ENCODE measurements at places on chromosomes 11 and 22. TPM values are rescaled to one million over a fixed set of nuclear protein-coding genes. Genes with fewer than 3 reads are reported as not detected.

GRCh38 chr11:1548221-1549070 lies 23.6 kb downstream of the DUSP8 start:
- no peak for DNase-seq

DNA sequence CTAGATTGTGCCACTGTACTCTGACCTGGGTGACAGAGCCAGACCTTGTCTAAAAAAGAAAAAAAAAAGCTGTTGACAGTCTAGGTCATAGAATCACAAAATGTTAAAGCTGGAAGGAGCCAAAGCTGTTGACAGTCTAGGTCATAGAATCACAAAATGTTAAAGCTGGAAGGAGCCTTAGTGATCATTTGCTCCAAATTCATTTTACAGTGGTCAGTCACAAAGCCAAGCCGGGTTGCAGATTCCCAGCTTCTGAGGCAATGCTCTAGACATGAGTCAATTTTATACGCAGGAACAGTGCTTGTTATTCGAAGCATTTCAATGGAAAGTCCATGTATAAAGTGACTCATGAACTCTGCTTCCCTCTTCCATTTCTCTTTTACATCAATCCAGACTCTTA lies 47.4 kb downstream of the SYT13 start:
- no peak for DNase-seq

DNA sequence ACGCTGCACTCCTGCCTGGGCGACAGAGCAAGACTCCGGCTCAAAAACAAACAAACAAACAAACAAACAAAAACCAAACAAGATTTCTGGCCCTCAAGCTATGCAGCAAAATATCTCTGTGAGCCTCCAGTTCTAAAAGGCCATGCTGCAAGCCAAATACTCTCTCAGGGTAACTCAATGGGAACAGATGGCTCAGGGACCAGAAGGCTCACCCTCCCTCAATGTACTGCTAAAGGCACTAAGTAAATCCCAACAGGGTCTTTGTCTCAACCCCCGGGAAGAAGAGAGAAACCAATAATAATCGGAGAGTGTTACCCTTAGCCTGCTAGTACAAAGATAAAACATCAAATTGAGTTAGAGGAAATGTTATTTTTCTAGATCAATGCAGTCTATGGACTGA lies 119.7 kb upstream of the ZC3H12C start:
- DNase-seq = no peak

GRCh38 chr11:24056051-24056450 lies 440.8 kb upstream of the LUZP2 start:
- no peak for DNase-seq

DNA sequence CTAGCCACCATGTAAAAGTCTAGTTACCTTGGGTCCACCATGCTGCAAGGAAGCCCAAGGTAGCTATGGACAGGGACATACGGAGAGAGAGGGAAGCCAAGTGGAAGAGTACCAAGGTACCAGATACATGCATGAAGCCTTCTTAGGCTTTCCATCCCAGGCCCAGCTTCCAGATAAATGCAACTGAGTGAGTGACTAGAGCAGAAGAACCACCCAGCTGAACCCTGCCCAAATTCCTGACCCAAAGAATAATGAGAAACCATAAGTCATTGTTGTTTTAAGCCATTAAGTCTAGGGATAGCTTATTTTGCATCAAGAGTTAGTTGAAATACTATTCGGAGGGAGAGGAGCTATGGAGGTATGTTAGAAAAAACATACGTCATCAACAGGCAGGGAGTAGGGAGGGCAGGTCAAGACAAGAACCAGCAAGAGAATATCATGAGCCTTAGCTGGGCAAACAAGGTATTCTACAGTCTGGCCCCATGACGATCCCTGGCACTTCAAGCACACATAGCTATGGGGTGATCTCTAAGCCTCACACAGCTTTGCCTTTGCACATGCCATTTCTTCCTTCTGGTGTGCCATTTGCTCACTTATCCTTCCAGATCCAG lies 36.5 kb upstream of the APLNR start:
- no peak for DNase-seq

GRCh38 chr11:70667767-70668166 lies 269.4 kb downstream of the CTTN start:
- DNase-seq = no peak

GRCh38 chr11:124050748-124051147 lies 9.6 kb upstream of the OR10G7 start:
- DNase-seq = no peak

DNA sequence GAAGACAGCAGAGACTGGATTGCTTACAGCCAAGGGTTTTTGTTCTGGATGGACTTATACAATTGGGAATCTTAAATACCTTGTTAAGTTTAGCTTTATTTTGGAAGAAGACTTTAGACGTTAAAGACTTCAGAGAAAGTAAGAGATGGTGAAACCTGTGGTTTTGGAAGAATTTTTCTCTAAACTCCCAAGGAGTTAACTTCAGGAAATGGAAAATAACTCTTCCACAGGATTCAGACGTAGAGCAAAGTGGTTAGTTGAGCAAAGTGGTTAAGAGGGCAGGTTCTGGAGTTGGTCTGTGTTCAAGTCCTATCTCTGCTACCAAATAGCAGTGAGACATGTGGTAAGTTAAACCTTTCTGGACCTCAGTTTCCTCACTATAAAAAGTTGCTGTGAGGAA lies 12.8 kb downstream of the PITPNB start:
- DNase-seq = no peak

- DNase-seq = no peak
Observed at GRCh38 chr22:24305260-24305692, 34.6 kb downstream of the SPECC1L start.

DNA sequence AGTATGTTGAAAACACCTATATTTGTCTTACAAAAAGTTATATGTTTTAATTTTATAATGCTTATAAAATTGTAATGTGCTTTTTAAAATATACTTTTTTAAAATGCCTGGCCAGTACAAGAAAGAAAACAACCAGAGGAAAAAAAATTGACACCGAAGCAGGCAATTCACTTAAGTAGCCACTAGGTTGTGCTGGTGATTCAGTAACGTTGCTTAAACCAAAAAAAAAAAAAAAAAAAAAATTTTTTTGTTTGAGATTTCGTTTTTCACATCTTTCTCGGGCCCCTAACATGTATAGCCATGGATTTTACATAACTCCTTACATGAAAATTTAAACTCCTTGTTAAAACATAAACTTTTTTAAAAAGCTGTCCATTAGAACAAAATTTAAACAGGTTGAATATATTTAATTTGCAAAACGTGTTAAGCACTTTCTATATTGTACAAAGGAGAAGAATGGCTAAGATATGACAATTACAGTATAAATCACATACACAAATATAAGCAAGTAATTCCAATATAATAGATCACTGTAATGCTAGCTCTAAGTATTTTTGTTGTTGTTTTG lies 9.2 kb downstream of the OR8B4 start:
- DNase-seq = peak; percentile 2

- no peak for DNase-seq
Observed at GRCh38 chr11:1230456-1231395, 7.9 kb downstream of the MUC5B start.

- no peak for DNase-seq
Observed at GRCh38 chr22:37470087-37470445, 16.1 kb downstream of the MFNG start.

DNA sequence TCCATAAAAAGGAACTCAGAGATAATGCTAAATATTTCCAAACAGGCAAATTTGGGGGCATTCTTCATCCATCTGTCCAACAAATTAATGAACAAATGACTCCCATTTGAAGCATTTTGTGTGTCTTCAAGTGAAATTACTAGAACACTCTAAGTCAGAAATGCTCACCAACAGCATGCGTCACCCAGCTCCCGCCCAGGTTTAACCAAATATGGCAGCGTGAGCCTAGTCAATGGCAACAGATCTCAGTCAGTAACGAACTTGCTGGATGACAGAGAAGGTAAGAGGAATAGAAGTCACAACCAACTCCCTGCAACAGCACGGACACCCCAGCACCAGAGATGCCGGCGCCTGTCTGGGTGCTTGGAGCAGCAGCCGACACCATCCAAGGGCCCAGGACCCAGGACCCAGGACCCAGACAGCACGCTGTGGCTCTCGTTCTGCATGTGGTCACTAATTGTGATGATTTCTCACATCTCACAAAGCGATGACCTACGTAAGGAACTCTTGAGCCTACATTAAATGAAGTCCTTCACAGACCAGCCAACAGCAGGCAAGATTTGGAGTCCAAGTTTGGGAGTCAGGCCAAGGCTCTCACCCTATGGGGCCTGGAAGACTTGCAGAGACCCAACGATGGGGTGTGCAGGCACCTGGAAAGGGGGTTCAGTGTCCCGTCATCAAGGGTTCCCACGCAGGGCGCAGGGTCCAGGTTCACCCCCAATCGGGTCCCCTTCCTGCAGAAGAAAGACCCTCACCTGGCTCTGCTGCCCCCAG lies 556.9 kb downstream of the BRD1 start:
- no peak for DNase-seq

DNA sequence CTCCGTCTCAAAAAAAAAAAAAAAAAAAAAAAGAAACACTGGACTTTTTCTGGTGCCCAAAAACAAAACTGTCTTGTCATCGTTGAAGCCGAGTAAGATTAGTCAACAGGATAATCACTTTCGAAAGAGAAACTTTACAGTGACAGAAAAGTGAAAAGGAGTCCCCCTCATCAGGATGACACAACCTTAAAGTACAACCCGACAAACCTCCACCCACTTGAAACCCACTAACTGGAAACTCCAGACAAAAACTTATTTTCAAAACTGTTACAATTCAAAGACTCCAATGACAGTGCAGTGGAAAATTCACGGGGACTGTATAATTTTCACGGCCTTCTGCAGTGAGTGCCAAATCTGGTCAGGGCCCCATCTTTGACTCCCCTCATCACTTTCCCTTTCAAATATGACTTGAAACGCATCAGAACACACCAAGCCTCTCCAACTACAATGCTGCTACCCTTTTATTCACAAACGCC lies 1.3 kb downstream of the DENND5A start:
- DNase-seq = no peak

- no peak for DNase-seq
Observed at GRCh38 chr22:25911243-25911972, 169.4 kb downstream of the MYO18B start.

GRCh38 chr11:96798445-96798844 lies 408.6 kb downstream of the JRKL start:
- no peak for DNase-seq

- DNase-seq = no peak
Observed at GRCh38 chr11:36540998-36541397, 26.8 kb upstream of the RAG1 start.

- no peak for DNase-seq
Observed at GRCh38 chr11:12177739-12178338, 67.4 kb downstream of the MICAL2 start.

DNA sequence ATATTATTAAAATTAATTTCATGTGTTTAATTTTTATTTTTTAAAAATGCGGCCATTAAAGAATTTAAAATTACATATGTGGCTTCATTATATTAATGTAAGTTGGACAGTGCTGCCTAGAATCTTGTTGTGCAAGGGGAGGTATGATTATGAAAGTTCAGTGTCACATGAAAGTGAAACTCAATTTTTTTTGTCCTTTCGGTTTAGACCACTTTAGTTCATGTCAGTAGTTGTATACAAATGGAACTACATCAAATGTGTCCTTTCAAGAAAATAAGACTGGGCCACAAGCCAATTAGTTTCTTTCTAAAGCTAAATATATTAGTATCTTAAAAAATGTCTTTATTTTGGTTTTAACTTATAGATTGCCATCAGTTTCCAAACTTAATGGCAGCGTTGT lies 35.7 kb downstream of the TBCEL start:
- no peak for DNase-seq

DNA sequence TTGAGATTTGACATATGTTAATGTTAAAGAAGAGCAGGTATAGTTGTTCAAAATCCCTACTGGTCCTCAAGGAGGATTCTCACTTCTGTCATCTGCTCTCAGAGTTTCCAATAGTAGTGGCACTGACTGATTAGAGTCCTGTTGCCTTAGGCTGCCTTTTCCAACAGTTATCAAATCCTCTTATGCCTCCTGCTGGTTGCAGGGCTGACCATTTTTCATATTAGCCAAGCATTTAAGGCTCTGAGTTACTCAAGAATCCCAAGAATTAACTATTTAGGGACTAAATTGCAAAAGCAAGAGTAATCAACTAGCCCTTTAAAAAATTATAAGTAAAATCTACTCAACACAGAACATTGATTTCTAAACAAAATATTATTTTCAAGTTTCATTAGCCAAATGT lies 212.0 kb upstream of the CHORDC1 start:
- no peak for DNase-seq

- no peak for DNase-seq
Observed at GRCh38 chr11:75028321-75028720, 39.6 kb downstream of the NEU3 start.

- peak; percentile 96 for DNase-seq
Observed at GRCh38 chr22:31977141-31977841, 33.0 kb downstream of the YWHAH start.

GRCh38 chr22:19082101-19082500 lies 40.1 kb downstream of the DGCR2 start:
- no peak for DNase-seq

GRCh38 chr22:19146215-19146968 lies 1.9 kb upstream of the ESS2 start:
- no peak for DNase-seq

GRCh38 chr11:92663539-92663938 lies 305.9 kb upstream of the MTNR1B start:
- DNase-seq = no peak

DNA sequence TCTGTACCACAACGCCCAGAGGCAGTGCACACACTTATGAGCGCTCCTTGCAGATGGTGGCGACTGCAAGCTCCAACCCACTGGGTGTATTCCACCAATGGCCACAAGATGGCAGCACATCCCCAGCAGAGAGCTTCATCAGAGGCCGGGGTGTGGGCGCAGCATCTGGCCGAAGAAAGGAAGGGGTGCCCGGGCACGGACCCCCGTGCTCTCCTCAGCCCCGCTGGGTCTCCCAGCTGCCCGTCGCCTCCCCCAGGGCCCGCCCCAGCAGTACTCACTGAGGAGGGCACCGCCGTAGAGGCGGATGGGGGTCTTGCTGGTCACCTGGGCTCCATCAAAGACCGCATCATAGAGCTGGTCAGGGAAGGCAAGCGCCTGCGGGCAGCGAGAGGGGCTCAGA lies 14.2 kb downstream of the TP53I11 start:
- DNase-seq = peak; percentile 96

BTBD18 gene
- not detected for total RNA-seq

E2F8 gene
- 1.8 TPM for total RNA-seq

OR2AG2 gene
- 0.28 TPM for total RNA-seq

TP53I11 gene
- 16.3 TPM for total RNA-seq

FADS2 gene
- 138 TPM for total RNA-seq

LGALS12 gene
- 0.99 TPM for total RNA-seq

SEPTIN3 gene
- 86.9 TPM for total RNA-seq

F2 gene
- 0.39 TPM for total RNA-seq

TIMP3 gene
- 226 TPM for total RNA-seq

CLCF1 gene
- total RNA-seq = 0.50 TPM

MS4A3 gene
- 0.72 TPM for total RNA-seq

CALCA gene
- total RNA-seq = 2.5 TPM

OR52N4 gene
- not detected for total RNA-seq

CRYBA4 gene
- not detected for total RNA-seq

OR51B2 gene
- total RNA-seq = 0.20 TPM

BDNF gene
- 3.5 TPM for total RNA-seq

GPHA2 gene
- 0.59 TPM for total RNA-seq

OR51I1 gene
- 0.28 TPM for total RNA-seq

RASGRP2 gene
- total RNA-seq = 18.8 TPM

APOL1 gene
- total RNA-seq = 5.3 TPM

OR5P2 gene
- total RNA-seq = not detected

C22orf42 gene
- total RNA-seq = 1.8 TPM

SLN gene
- total RNA-seq = 1.3 TPM

B3GAT3 gene
- 40.5 TPM for total RNA-seq

All from spinal cord (tissue), 10 donors.